Naive B cell (primary cell): ENCODE measurements at places on chromosomes 3 and 15.

- no peak for DNase-seq
These were observed 24.1 kb downstream of the SIDT1 start for GRCh38 chr3:113556316-113556945.

- DNase-seq, result no peak
These were observed 77.6 kb downstream of the FHIT start for GRCh38 chr3:61173676-61174075.

- no peak for DNase-seq
These were observed 776.8 kb downstream of the GRM7 start for GRCh38 chr3:7637694-7638093.

- no peak for DNase-seq
These were observed 18.9 kb downstream of the SRGAP3 start for GRCh38 chr3:9230596-9230995.

DNA sequence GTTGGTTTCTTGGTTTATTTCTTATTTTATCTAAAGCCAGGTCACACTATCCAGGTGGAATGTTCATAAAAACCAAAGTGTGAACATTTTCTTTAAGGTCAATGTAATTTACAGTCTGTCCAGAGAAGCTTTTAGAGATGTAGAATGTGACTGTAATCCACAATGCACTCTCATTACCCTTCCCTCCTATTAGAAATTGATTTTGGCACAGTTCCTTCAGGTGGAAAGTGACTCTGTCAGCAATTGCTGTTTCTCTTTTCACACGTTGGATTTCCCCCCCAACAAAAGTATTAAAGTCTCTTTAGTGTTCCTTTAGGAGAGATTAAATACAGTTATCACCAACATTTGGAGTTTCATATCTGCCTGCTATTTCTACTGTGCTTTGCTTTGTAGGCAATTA, 31.6 kb upstream of the COPB2 start:
- DNase-seq, result no peak

DNA sequence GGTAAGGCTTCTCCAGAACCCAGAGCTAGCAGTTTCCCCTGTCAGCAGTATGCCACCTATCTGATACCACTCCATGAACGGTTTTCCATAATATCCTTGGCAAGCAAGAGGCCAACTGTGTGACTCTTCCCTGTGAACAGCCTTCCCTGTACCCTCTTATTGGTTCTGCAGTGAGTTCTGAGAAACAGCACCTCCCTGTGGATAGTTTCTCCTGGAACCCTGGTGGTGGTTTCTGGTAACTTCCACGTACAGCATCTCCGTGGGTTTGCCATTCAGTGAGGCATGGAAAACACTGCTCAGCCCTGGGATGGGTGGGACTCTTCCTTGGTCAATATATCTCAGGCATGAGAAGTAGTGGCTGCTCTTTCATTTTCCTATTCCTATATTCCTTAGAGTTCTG, 19.4 kb upstream of the SERPINI2 start:
- no peak for DNase-seq
